ENCODE measurements at places on chromosomes 13 and 19.

- DNase-seq = no peak
Observed at GRCh38 chr13:80168089-80168850, 172.7 kb downstream of the SPRY2 start.

- no peak for DNase-seq
Observed at GRCh38 chr19:23762548-23762883, 3.8 kb upstream of the ZNF681 start.

- DNase-seq = no peak
Observed at GRCh38 chr13:71350886-71351285, 516.1 kb downstream of the DACH1 start.

GRCh38 chr13:31978021-31978420 is 53.6 kb upstream of the FRY start:
- no peak for DNase-seq

- no peak for DNase-seq
Observed at GRCh38 chr19:16334411-16334810, 9.8 kb downstream of the KLF2 start.

GRCh38 chr19:1471010-1471514 is 8.0 kb downstream of the C19orf25 start:
- no peak for DNase-seq
